ENCODE measurements at places on chromosomes 5 and 9. TPM values are rescaled to one million over a fixed set of nuclear protein-coding genes. Genes with fewer than 3 reads are reported as not detected.

Gene NPR3
- 16.3 TPM for polyA plus RNA-seq

Gene NACC2
- polyA plus RNA-seq, result 15.2 TPM

- DNase-seq, result no peak
Measured at GRCh38 chr9:111274737-111275136, 55.3 kb downstream of the OR2K2 start.

GRCh38 chr9:131609099-131609830 is 63.9 kb downstream of the PRRT1B start:
- peak; percentile 65 for DNase-seq

GRCh38 chr9:121598965-121599871 is 52.2 kb upstream of the DAB2IP start:
- DNase-seq, result no peak
